IMR-90 (cell line): ENCODE measurements at places on chromosomes 4 and X. TPM values are rescaled to one million over a fixed set of nuclear protein-coding genes. Genes with fewer than 3 reads are reported as not detected.

The CCDC160 gene
- polyA plus RNA-seq: not detected in 2 replicates

The CXCL10 gene
- polyA plus RNA-seq: 0.14 and 0.15 TPM in 2 replicates

The CENPVL1 gene
- not detected in 2 replicates for polyA plus RNA-seq

The CTSO gene
- polyA plus RNA-seq: 3.4 and 3.9 TPM in 2 replicates

DNA sequence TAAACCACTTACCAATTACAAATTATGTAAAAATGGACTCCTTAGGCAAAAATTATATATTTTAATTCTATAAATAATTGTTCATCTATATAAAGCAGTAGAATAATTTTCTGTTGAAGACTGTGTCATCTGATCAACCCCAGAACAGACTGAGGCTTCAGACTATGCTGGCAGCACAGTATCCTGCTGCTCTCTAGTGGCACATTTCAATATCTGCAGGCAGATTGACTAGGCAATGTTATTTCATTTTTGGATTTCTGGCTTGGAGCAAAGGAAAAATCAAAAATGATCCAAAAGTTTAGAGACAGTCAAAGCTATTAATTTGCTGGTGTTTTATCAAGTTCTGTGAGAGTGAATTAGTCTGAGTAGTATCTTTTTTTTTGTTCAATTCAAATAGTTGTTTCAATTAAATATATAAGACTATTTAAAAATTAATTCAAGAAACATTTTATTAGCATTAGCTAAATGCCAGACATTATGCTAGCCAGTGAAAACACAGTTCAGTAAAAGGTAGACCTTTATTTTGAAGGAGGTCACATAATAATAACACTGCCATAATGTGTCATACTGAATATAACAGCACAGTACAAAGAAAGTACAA is 21.3 kb upstream of the SULT1E1 start:
- peak; percentile 44 for DNase-seq

GRCh38 chr4:2267320-2267811 is 5.5 kb upstream of the MXD4 start:
- no peak for DNase-seq

DNA sequence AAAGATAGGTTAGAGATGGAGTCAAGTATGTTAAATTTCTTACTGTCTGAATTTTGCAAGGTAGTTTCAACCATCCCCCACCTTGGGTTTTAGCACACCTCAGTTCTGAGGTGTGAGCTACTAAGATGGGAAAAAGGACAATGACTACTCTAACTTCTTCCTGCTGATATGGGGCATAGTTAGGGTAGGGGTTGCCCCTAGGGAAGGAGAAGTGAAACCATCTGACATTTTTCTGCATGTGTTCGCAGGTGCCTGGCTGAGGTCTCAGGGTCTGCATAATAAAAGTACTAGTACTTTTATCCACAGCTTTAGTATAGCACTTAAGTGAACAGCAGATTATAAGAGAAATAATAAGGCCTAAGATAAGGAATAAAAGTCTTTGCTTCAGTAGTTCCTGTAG is 129.5 kb upstream of the CYSLTR1 start:
- no peak for DNase-seq

GRCh38 chrX:115939636-115940160 is 230.8 kb upstream of the AGTR2 start:
- DNase-seq: no peak
